ENCODE measurements at places on chromosomes 5 and 9. TPM values are rescaled to one million over a fixed set of nuclear protein-coding genes. Genes with fewer than 3 reads are reported as not detected.

The FOXD4L5 gene
- 0.65 TPM for polyA plus RNA-seq

DNA sequence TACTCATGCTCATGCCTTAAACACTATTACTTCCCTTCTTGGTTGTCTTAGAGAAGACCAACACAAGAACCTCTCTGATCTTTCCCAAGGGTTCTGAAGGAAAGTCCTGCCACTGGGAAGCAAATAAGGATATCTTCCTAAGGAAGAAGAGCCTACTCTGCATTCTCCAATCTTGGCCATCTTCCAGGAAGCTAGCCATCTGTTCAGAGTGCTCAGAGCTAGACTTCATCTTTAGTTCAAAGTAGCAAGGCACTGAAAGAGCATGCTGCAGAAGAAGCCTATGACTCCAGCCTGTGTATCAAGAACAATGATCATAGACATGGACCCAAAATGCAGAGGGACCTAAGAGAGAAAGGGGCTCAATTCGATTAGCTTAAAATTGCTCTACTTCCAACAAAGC is 114.7 kb downstream of the KIAA0825 start:
- no peak for DNase-seq

GRCh38 chr9:125663127-125663526 is 43.9 kb downstream of the MAPKAP1 start:
- no peak for DNase-seq

GRCh38 chr5:11443831-11444230 is 460.4 kb downstream of the CTNND2 start:
- DNase-seq = no peak

DNA sequence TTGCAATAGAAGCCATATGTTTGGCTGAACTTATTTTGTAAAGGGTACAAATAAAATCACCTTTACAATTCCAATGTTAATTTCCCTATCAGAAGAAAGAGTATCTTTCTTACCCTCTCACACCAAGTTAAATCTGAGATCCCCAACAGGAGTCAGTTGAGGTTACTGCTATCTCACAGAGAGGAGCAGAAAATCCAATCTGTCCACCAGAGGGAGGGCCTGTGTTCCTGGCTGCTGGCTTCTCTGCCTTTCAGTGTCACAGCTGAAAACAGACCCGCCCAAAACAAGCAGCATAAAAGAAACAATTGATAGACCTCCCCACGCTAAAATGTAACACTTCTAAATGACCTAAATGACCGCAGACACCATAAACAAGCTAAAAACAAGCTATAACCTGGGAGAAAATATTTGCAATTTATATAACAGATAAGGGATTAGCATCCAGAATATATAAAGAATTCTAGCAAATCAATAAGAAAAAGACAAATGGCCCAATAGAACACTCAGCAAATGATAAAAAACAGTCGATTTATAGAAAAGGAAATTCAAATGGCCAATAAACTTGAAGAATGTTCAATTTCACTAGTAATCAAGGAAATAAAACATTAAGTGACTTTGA is 24.5 kb upstream of the MVB12B start:
- no peak for DNase-seq

DNA sequence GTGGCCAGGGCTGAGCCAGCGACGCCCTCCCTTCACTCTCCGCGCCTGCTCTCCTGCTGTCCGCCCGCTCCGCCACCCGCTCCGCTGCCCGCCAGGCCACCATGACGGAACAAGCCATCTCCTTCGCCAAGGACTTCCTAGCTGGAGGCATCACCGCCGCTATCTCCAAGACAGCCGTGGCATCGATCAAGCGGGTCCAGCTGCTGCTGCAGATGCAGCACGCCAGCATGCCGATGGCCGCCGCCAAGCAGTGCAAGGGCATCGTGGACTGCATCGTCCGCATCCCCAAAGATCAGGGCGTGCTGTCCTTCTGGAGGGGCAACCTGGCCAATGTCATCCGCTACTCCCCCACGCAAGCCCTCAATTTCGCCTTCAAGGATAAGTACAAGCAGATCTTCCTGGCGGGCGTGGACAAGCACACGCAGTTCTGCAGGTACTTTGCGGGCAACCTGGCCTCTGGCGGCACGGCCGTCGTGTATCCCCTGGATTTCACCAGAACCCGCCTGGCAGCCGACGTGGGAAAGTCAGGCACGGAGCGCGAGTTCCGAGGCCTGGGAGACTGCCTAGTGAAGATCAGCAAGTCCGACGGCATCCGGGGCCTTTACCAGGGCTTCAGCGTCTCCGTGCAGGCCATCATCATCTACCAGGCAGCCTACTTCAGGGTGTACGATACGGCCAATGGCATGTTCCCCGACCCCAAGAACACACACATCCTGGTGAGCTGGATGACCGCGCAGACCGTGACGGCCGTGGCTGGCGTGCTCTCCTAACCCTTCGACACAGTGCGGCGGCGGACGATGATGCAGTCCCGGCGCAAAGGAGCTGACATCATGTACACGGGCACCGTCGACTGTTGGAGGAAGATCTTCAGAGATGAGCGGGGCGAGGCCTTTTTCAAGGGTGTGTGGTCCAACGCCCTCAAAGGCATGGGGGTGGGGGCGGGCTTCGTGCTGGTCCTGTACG is 1130.4 kb upstream of the ACO1 start:
- DNase-seq = no peak

DNA sequence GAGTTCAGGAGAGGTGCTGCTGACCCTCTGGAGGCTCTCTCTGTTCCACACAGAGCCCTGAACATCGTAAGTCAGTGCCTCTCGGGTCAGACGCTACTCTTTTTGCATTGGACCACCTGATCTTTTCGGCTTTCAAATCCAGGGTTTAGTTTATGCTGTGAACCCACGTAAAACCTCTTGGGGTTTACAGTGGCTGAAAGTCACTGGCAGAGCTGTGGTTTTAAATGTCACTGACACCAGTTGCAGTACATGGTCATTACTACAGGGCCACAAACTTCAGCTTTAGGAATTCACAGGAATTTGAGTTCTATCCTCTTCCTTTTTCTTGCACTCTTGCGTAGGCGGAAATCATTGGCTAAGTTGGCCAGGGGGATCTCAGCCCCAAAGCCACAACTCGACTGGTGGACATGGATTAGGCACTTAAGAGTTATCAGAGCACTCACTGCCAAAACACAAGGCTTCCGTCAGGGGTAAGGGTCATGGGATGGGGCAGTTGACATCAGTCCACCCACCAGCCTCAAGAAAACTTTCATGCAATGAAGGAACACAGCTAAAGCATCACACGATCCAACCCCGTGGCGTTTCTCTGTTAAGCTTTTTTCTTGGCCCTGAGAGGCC is 76.9 kb downstream of the SFXN1 start:
- no peak for DNase-seq

- DNase-seq = no peak
Observed at GRCh38 chr9:2043881-2044462, 28.8 kb downstream of the SMARCA2 start.

DNA sequence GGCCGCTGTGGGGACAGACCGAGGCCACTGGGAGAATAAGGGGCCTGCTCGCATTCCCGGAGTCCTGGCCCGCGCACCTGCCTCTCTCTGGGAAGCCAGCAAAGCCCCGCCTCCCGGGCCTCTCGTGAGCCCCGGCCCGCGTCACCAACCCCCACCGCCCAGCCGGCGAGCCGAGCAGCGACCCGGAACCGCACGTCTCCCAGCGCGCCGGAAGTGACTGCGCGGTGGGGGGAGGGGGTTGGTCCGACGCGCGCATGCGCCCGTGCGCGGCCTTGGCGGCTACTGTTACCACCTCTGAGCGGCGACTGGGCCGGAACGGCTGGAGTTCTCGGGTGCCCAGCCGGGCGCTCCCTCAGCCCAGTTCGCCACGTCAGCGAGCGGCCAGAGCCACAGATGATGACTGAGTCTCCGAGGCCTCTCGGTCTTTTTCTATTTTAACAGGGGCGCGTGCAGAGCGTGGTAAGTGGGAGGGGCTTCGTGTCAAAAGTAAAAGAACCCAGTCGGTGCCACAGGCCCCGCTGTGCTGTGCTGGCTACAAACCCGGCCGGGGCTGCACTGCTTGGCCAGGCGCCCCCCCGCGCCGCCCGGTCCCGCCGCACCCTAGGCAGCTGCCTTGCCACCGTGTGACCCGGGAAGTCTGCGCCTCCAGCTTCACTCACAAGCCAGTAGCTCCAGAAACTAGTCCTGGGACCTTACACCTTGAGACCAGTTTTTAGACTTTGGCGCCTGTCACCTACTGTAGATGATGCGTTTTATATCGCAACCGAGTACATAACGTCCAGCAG is at the start of gene GOLGA1:
Gene GOLGA1 (minus strand): TSS at position 190 of the 785 bp plus-strand sequence. CDS start 2,372 bp downstream, outside the sequence.
- peak; percentile 87 for DNase-seq

DNA sequence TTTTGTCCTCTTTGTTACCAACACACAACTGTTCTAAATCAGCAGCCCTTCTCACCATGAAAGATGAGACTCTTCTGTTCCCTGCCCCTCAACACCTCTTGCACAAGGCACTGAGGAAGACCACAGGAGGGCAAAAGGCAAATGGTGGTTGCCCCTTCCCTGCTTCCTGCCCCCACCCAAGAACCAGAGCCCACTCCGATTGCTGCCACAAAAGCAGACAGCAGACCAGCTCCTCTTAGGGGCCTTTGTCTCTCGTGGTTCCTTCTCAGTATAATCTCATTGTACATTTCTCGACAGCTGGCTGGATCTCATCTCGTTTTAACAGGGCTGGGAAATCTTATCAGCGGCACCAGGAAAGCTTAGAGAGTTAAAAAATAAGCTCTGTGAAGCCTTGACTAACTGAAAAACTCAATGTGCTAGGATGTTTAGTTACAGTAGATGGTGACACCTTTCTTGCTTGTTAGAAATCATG is 1.1 kb downstream of the MVB12B start:
- no peak for DNase-seq

DNA sequence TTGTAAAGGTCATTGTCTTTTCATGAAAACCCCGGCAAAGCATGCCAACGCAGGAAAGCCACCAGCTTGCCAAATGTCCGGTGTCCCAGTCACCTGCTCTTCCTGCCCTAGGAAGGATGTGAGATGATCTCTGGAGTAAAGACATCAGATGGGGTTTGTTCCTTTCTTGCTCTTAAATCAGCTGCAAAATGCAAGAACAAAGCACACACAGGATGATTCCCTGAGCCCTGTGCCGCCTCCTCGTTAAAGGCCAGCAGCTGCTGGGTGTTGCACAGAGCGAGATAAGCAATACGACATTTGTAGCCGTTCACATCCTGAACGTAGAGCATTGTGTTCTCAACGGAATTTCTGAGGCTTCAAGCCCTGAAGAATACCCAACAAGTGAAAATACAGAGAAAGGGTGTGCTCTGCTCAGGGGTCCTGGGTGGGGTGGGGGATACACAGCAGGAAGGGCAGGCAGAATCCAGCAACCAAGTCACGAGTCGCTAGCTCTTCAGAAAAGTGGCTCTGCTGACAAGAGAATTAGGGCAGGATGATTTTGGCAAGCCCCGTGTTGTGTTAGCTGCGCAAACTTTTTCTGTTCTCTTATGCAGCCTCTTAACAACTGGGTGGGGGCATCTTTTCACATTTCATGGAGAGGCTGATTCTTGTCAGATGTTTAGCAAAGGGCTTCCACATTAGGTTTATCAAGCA is 229.2 kb upstream of the MAP3K1 start:
- peak; percentile 37 for DNase-seq

DNA sequence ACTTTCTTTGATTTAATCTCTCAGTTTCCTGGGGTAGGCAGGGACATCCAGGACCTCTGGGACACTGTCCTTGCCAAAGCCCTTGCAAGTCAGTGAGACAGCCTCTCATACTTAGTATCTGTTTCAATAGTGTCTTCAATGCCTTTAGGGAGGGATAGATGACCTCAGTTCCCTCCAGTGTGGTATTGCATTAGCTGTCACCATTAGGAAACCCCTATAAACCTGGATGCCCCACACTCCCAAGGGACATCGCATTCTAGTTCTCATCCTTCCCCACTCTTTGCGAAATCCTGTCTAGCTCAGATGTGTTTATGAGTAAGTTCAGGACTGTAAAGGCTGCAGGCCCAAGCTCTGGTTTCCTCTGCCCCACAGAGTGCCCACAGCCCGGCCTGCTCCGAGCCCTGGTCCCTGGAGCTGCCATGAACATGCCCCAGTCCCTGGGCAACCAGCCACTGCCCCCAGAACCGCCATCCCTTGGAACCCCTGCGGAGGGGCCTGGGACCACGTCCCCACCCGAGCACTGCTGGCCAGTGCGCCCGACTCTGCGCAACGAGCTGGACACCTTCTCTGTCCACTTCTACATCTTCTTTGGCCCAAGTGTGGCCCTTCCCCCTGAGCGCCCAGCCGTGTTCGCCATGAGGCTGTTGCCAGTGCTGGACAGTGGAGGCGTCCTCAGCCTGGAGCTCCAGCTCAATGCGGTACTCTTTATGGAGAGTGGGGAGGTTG is 13.2 kb downstream of the TMEM8B start:
- no peak for DNase-seq

DNA sequence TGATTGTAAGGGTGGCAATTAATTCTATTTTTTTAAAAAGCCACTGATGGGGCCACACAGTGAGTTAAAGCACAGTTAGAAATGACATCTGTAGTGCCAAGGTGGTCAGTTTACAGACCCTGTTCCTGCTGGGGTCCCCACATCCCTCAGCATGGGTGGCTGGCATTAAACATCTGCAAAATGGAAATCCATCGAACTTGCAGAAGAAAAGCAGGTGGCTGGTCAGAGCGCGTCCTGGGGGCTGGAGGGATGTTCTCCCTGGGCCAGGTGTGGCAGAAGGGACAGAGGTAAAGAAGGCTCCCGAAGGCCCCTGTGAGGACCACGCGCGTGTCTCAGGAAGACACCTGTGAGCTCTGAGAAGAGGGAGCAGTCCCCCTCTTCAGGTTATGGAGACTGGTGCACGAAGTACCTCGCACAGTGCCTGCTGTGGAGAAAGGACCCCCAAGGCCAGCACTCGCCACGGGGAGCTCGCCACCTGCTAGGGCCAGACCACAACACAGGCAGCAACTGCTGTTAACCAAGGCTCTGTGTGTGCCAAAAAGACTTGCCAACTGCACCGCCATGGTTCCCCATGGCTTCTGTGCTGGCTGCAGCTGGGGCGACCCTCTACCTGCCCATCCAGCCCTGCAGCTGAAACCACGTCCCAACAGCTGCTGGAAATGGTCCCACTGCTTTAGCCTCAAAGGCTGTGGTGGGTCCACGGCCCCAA is 65.2 kb downstream of the RASGEF1C start:
- no peak for DNase-seq

DNA sequence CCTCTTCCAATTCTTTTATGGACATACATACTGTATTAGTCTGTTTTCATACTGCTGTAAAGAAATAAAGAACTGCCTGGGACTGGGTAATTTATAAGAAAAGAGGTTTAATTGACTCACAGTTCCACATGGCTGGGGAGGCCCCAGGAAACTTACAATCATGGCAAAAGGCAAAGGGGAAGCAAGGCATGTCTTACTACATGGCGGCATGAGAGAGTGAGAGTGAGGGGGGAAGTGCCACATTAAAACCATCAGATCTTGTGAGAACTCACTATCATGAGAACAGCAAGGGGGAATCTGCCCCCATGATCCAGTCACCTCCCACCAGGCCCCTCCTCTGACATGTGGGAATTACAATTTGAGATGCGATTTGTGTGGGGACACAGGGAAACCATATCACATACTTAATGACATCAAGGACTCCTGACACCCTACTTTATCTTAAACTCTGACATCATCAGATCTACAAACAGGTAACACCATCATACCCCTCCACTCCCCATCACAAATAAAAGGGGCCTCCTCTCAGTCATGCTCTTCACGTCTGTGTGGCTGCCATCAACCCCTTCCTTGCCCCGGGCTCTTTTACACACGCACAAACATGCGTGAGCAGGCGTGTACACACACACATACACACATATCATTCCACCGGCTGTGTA is 9.7 kb downstream of the ANKRD33B start:
- no peak for DNase-seq

- no peak for DNase-seq
Observed at GRCh38 chr5:31106691-31107090, 86.8 kb upstream of the CDH6 start.

- no peak for DNase-seq
Observed at GRCh38 chr9:113542741-113543140, 79.2 kb downstream of the RGS3 start.

GRCh38 chr5:8386719-8387288 is 517.9 kb downstream of the MTRR start:
- no peak for DNase-seq

All from left renal cortex interstitium (tissue), 4 donors.